Activated T-helper 1 cell treated with anti-CD3 and anti-CD28 coated beads, Interleukin-12 subunit alpha, Interleukin-12 subunit beta, Interleukin-2, Interleukin-4 antibody, amounts not matched to agents 30 ng/mL and 10 ng/mL and 1 ng/mL, durations not matched to agents 14 hours and 24 hours and 36 hours (primary cell): ENCODE measurements at places on chromosomes 2 and 18. TPM values are rescaled to one million over a fixed set of nuclear protein-coding genes. Genes with fewer than 3 reads are reported as not detected.

GRCh38 chr2:178143481-178143880, 31.2 kb downstream of the RBM45 start:
- no peak overlapping the region for H3K27ac ChIP-seq
- peaks cover 6% of the 10 kb centered on the region for H3K4me1 ChIP-seq
- peaks cover 15% of the 10 kb centered on the region for H3K27me3 ChIP-seq

DNA sequence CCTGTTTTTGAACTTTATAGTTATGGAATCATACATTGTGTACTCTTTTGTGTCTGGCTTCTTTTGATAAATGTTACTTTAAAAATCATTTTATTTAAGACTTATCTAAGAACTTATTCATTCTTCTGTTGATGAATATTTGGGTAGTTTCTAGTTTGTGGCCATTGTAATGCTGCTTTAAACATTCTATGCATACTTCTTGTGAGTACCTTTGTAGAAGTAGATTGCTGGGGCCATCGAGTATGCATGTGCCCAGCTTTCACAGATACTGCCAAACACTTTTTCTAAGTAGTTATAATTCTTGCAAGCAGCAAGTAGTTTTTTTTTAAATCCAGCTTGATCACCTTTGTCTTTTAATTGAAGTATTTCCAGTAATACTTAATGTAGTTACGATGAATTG, 11.1 kb downstream of the CD302 start:
- peaks cover 2% of the 10 kb centered on the region for H3K36me3 ChIP-seq
- no peak overlapping the region for H3K4me3 ChIP-seq
- H3K27me3 ChIP-seq = no peaks in the 10 kb centered on the region
- no peak overlapping the region for H3K27ac ChIP-seq
- no peak for DNase-seq
- H3K4me1 ChIP-seq = peaks cover 9% of the 10 kb centered on the region

DNA sequence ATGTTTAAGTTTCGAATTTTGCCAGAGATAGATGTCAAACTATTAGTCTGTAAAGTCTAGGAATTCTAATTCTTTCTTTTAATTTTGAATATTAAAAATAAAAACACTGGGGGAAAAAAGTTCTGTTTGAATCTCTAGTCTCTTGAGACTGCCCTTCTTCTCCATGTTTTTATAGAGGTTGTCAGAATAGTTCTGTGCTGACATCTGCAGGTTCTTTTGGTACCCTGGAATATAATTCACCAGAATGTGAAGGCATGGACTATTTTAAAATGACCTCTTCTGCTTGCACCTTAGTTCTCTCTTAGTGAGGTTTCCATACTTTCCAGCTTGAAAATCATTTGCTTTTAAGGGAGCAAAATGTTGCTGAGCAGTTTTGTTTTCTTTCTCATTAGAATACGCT, 121.0 kb upstream of the MSTN start:
- H3K27ac ChIP-seq = no peak overlapping the region
- H3K4me1 ChIP-seq = peaks cover 4% of the 10 kb centered on the region
- no peak for DNase-seq
- no peak overlapping the region for H3K4me3 ChIP-seq
- no peaks in the 10 kb centered on the region for H3K36me3 ChIP-seq
- H3K27me3 ChIP-seq = peaks cover 23% of the 10 kb centered on the region

GRCh38 chr2:181463588-181463987, 6.4 kb downstream of the ITGA4 start:
- peaks cover 91% of the 10 kb centered on the region for H3K4me1 ChIP-seq
- H3K27ac ChIP-seq = peak overlapping the region; percentile 52
- H3K27me3 ChIP-seq = no peaks in the 10 kb centered on the region
- H3K36me3 ChIP-seq = peaks cover 40% of the 10 kb centered on the region

DNA sequence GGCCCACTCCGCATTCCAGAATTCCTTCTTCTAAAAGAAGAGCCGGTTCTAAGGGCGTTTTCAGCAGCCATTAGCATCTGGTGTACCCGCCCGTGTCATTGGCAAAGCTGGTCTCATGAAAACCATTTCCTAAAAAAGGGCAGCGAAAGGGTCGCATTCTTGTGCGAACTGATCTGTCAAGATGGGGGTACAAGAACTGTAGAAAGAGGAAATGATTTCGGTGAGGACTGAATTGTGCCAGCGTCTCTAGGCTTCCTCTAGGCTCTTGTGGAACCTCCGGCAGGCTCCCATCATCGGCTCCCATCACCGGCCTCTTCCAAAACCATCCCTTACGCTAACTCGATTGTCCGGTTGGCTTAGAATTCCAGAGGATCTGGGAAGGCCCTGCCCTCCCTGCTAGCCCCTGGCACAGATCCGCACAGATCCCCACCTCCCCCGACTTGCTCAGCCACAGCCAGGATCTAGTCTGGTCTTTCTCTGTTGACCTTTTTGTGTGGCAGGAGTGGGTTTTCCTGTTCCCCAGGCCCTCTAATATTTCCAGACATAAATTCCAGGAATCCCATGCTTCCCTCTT, 1.3 kb downstream of the RAB31 start:
- no peak overlapping the region for H3K27ac ChIP-seq
- peaks cover 30% of the 10 kb centered on the region for H3K4me1 ChIP-seq
- H3K4me3 ChIP-seq = peak overlapping the region; percentile 80
- H3K27me3 ChIP-seq = peaks cover 78% of the 10 kb centered on the region

- peaks cover 30% of the 10 kb centered on the region for H3K36me3 ChIP-seq
- H3K4me1 ChIP-seq = peaks cover 48% of the 10 kb centered on the region
- H3K4me3 ChIP-seq = peak within 1 kb of the TSS; percentile 98
- peak within 1 kb of the TSS; percentile 94 for H3K27ac ChIP-seq
- DNase-seq = peak; percentile 34
- no peaks in the 10 kb centered on the region for H3K27me3 ChIP-seq
Measured at GRCh38 chr18:63319383-63320122, at the start of gene BCL2. TSS of gene BCL2 (minus strand) at chr18:63319769.

The GKN2 gene
- not detected in 2 replicates for total RNA-seq

The RUFY4 gene
- total RNA-seq = 0.64 and 0.67 TPM in 2 replicates

The ERFE gene
- total RNA-seq = 0.20 TPM in 1 of 2 replicates, not detected in the other
